ENCODE measurements at places on chromosomes 5 and 9. TPM values are rescaled to one million over a fixed set of nuclear protein-coding genes. Genes with fewer than 3 reads are reported as not detected.
A peak's percentile ranks its signal among the peaks of the same experiment; 100 is the strongest.

DNA sequence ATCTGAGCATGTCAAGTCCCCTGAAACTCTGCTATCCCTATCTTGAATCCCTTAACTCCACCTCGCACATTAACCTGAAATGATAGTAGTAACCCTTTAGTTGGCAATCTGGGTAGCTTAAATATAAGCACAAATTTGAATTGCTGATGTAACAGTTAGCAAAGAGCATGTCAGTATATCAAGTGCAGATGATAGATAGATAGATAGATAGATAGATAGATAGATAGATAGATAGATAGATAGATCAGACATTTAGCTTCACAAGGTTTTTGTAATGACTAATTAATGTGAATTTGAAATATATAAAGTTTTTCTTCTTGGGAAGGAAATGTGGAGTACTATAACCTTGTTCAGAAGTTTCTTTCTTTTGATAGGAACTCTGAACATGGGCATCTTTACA is 30.4 kb upstream of the KIF2A start:
- H3K27me3 ChIP-seq, result no peaks in the 10 kb centered on the region
- H3K4me3 ChIP-seq, result no peak overlapping the region
- no peaks in the 10 kb centered on the region for H3K36me3 ChIP-seq

- H3K27ac ChIP-seq, result no peak overlapping the region
- H3K27me3 ChIP-seq, result no peaks in the 10 kb centered on the region
- H3K36me3 ChIP-seq, result no peaks in the 10 kb centered on the region
- no peaks in the 10 kb centered on the region for H3K4me1 ChIP-seq
- H3K4me3 ChIP-seq, result no peak overlapping the region
These were observed 56.9 kb upstream of the ASS1 start for GRCh38 chr9:130387905-130388304.

The FAM120A gene
- 110 TPM for total RNA-seq

The CCDC192 gene
- total RNA-seq, result 1.3 TPM

GRCh38 chr9:133956520-133957076 is 35.5 kb downstream of the VAV2 start:
- H3K36me3 ChIP-seq, result no peaks in the 10 kb centered on the region
- H3K27ac ChIP-seq, result peak overlapping the region; percentile 35
- DNase-seq, result no peak
- H3K4me3 ChIP-seq, result peak overlapping the region; percentile 1

DNA sequence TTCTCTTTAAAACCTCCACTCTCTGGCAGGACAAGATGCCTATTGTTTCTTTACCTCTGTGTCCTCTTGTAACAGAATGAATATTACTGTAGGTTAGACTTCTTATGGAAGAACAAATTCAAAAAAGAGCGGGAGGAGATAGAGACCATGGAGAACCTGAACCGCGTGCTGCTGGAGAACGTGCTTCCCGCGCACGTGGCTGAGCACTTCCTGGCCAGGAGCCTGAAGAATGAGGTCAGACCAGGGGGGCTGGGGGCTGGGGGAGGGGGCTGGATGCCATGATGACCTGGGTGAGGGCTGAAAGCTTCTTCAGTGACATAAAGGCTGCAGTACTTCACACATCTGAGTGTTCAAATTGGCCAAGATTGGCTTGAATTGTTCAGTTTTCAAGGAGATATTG is 61.4 kb downstream of the CFAP90 start:
- no peaks in the 10 kb centered on the region for H3K27me3 ChIP-seq
- no peak overlapping the region for H3K27ac ChIP-seq
- DNase-seq, result no peak
- H3K36me3 ChIP-seq, result no peaks in the 10 kb centered on the region

The EIF4E1B gene
- not detected for total RNA-seq

- H3K4me1 ChIP-seq, result no peaks in the 10 kb centered on the region
- H3K4me3 ChIP-seq, result no peak overlapping the region
- H3K27me3 ChIP-seq, result no peaks in the 10 kb centered on the region
These were observed 98.0 kb downstream of the COL5A1 start for GRCh38 chr9:134739660-134739968.

DNA sequence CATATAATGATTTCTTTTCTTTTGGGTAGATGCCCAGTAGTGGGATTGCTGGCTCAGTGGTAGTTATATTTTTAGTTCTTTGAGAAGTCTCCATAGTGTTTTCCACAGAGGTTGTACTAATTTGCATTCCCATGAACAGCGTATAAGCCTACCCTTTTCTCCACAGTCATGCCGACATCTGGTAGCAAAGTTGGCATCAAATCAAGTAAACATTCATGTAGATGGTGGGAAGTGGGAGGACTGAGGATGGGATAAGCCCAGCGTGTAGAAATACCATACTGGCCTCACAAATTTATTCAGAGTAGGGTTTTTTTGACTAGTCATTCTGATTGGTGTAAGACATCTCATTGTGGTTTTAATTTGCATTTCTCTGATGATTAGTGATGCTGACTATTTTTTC is 115.4 kb downstream of the EGFLAM start:
- H3K27me3 ChIP-seq, result no peaks in the 10 kb centered on the region
- H3K4me3 ChIP-seq, result no peak overlapping the region
- no peak overlapping the region for H3K27ac ChIP-seq
- DNase-seq, result no peak

GRCh38 chr9:76887951-76888350 is 18.0 kb downstream of the PRUNE2 start:
- peak overlapping the region; percentile 17 for H3K27ac ChIP-seq
- no peaks in the 10 kb centered on the region for H3K36me3 ChIP-seq
- H3K4me3 ChIP-seq, result no peak overlapping the region
- no peaks in the 10 kb centered on the region for H3K27me3 ChIP-seq

DNA sequence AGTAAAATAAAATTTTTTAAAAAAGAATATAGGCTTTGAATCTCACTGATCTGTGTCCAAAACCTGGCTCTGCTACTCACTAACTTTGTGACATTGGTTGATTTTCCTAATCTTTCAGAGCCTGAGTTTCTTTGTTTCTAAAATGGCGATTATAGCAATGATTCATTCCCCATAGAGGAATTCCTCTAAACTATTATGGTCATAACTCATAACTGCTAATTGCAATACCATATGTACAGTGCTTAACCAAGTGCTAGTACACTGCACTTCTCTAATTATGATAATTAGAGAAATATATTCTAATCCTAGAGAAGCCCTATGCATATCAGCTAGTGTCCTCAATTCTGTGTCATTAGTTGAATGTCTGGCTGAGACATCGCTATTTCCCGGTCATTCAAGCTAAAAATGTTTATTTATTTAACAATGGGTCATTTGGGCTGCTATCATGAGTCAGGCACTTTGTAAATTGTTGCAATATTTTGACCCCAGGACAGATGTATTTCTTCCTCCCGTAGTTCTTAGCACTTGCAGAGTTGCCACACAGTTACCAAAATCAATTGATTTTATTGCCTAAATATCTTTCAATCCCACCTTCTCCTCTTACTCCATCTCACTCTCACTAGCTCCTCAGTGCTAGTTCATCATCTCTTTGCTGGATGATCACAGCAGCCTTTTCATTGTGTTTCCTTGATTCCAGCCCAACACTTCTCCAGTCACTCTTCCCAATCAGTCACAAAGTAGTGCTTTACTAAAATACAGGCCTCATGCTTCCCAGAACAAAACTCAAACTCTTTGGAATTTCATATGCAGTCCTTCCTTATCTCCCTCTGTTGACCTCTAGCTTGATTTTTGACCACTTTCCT is 200.9 kb upstream of the PAPPA start:
- H3K36me3 ChIP-seq, result no peaks in the 10 kb centered on the region
- DNase-seq, result no peak

DNA sequence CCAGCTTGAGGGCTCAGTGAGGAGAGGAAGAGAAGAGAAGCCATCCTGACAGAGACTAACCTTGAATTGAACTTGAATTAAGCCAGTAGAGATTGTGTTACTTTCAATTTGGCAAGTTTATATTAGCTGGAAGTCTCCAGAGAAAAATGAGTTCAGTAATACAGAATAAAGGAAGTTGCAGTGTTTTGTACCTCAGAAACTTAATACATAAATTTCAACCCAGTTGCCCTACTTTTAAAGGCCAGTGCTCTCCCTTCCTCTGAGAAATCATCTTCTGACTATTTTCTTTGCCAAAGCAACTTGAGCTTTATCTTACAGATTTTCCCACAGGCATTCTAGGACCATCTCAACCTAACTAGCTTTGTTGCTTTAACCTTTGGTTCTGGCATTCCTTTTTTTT is 231.0 kb upstream of the GAS1 start:
- no peak overlapping the region for H3K4me3 ChIP-seq
- H3K27me3 ChIP-seq, result no peaks in the 10 kb centered on the region
- no peaks in the 10 kb centered on the region for H3K4me1 ChIP-seq
- H3K27ac ChIP-seq, result no peak overlapping the region

DNA sequence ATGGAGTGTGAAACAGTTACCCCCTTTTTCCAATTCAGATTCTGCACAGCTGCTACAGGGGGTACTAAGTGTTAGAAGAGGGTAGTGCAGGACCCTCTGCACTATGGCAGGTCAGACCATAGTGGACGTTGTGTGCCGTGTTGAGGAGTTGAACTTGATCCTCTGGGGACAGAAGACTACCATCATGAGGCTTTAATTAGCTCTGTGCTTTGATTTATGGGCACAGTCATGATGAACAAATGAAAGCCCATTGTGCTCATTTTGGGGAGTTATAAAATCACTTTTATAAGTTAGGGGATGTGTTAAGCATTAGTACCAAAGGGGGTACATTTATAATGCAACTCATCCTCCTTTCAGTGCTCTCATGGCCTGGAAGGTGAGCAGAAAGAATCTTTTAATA is 62.7 kb downstream of the ZSWIM6 start:
- no peaks in the 10 kb centered on the region for H3K27me3 ChIP-seq
- H3K36me3 ChIP-seq, result no peaks in the 10 kb centered on the region
- H3K4me3 ChIP-seq, result no peak overlapping the region
- DNase-seq, result no peak
- no peaks in the 10 kb centered on the region for H3K4me1 ChIP-seq

The STPG3 gene
- not detected for total RNA-seq

GRCh38 chr5:61232490-61233050 is 70.3 kb upstream of the SMIM15 start:
- H3K4me3 ChIP-seq, result no peak overlapping the region
- no peaks in the 10 kb centered on the region for H3K4me1 ChIP-seq
- H3K27me3 ChIP-seq, result no peaks in the 10 kb centered on the region
- no peaks in the 10 kb centered on the region for H3K36me3 ChIP-seq
- H3K27ac ChIP-seq, result no peak overlapping the region

Data from uterus (tissue), 4 donors.